Kasumi-1 (cell line): ENCODE measurements at places on chromosomes 1 and 21.

DNA sequence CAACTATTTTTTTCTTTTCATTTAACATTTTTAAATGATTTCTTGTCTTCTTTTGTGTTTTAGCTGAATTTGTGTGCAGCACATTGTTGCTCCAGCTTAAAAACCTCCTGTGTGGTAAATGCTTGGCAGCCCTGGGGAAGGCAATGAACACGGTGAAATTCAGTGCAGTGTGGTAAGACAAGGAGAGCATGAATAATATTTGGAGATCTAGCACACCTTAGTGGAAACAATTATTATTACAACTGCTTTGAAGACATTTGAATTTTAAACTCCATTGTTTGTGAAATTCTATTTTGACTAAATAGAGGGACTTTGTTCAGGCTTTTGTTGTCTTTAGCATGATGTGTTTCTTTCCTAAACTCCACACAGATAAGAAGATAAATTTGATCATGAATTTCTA lies 242.6 kb upstream of the CXADR start:
- DNase-seq = peak; percentile 57

- DNase-seq = no peak
Measured at GRCh38 chr1:109790329-109790728, 26.6 kb upstream of the EPS8L3 start.

DNA sequence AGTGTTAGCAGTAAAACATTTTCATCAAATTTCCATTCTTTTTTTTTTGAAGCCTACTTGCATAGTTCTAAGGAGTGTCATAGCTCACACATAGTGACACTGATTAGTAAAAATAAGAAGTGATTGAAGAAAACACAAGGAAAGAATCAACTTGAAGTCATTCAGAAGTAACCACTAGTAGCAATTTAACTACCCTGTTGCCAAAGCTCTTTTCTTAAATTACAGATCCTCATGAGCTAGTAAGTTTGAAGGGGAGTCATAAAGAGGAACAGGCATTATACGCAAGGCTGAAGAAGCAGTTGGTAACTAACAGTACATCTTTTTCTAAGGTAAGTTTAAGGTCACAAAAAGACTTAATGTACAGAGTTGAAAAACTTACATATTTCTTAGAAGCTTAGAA lies 332.2 kb downstream of the CHRM3 start:
- DNase-seq = peak; percentile 38

- no peak for DNase-seq
Measured at GRCh38 chr21:34722684-34723300, 54.0 kb downstream of the CLIC6 start.

GRCh38 chr1:147214842-147215539 lies 10.1 kb downstream of the FMO5 start:
- DNase-seq = no peak

DNA sequence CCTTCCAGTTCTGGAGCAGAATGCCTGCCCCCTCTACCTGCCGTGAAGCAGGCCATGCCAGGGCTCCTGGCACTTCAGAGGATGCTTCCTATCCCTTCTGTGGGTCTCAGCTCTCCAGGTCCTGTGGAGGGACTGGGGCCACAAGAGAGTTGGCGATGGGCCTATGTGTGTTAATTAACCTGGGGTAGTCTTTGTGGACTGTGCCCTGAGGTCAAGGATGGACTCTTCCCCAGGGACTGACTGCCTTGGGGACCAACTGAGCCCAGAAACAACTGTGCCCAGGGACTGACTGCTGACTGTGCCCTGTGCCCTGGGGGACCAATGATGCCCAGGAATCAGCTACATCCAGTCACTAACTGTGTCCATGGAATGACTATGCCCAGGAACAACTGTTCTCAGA lies 37.5 kb upstream of the POU3F1 start:
- DNase-seq = no peak

DNA sequence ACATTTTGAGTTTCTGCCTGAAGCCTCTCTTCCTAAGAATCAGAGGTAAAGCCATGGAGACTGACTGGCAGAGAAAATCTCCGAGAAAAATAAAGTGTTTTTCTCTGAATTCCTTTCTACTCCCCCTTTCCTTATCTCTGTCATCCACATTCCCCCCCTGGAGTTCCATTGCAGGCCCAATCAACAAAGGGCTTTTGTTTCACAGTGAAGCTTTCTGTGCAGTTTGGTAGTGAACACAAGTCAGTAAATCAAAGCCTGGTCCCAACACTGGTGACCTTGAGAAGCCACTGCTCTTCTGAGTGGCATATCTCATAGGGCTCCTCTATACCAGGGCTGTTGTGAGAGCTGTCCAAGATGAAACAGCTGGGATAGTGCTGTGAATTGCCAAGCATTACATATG lies 228.4 kb downstream of the SEC16B start:
- no peak for DNase-seq

DNA sequence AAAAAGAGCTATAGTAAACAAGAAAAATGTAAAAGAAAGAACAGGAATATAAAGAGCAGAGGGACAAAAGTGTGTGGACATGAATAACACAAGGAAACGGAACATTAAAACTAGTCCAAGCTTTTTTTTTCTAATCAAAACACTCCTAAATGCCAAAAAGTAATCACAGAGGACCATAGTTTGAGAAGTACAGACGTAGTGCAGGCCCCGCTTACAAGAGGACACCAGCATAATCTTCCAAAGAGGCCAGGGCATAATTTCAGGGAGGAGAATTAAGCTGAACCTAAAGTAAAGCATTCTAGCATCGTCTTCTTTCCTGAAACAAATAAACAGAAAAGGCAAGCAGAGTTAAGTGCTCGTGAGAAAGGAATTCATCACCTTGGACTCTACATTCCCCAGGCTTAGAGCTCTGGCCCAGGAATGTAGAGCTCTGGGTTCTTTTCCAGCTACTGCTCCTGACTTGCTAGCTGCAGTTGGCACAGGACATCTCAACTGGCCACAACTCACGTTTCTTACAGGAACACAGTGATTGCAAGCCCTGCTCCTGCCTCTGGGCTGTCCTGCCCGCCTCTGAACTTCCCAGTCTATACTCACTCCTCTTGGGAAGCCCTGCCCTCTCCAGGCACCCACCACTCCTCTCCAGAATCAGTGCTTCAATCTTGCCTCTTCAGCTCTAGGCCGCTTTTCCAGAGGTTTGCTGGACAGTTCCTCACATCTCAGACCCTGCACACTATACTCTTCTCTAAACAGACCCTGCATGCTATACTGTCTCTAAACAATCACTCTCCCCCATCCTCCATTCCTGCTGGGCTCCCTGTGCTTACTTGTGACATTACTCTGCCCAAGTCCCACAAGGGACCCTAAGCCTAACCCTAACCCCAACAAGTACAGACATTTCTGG lies 9.8 kb downstream of the RGS8 start:
- DNase-seq = no peak
